ENCODE measurements at places on chromosomes 1 and 21.

DNA sequence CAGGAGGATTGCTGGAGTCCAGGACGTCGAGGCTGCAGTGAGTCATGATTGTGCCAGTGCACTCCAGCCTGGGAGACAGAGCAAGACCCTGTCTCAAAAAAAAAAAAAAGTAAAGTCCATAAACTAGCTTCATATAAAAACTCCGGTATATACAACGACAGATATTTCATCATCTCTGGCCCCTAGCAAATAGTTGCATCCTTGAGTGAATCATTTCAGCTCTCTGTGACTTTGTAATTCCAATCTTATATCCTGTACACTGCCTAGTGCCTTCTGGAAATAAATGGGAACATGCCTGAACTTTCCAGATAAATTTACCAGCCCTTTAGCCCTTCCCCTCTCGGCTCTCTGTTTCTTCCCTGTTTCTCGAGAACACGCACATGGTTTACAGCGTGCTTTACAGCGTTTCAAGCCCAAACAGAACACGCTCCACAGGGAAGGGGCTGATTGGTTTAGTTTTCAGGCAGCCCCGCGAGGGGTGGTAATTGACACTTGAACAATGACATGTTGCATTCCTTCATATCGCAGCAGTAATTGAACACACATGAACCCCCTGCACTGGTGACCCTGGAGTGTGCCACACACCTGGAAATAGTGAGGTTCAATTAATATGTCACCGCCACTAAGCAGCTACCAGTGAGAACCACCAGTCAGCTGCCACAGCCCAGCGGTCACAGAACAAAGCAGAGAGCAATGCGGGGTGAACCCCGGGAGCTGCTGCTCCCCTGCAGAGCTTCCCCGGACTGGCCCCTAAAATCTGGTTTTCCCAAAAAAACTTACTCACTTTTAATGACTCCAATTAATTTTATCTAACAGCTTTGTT lies 35.7 kb upstream of the SIM2 start:
- DNase-seq: no peak

GRCh38 chr1:29055160-29055559 lies 68.5 kb downstream of the TMEM200B start:
- DNase-seq: no peak

- no peak for DNase-seq
These were observed 493.0 kb upstream of the PLXNA2 start for GRCh38 chr1:208737161-208737560.

- no peak for DNase-seq
These were observed 594.8 kb downstream of the USP25 start for GRCh38 chr21:16324630-16325029.

- no peak for DNase-seq
These were observed 23.4 kb downstream of the GTF2B start for GRCh38 chr1:88867743-88868521.

DNA sequence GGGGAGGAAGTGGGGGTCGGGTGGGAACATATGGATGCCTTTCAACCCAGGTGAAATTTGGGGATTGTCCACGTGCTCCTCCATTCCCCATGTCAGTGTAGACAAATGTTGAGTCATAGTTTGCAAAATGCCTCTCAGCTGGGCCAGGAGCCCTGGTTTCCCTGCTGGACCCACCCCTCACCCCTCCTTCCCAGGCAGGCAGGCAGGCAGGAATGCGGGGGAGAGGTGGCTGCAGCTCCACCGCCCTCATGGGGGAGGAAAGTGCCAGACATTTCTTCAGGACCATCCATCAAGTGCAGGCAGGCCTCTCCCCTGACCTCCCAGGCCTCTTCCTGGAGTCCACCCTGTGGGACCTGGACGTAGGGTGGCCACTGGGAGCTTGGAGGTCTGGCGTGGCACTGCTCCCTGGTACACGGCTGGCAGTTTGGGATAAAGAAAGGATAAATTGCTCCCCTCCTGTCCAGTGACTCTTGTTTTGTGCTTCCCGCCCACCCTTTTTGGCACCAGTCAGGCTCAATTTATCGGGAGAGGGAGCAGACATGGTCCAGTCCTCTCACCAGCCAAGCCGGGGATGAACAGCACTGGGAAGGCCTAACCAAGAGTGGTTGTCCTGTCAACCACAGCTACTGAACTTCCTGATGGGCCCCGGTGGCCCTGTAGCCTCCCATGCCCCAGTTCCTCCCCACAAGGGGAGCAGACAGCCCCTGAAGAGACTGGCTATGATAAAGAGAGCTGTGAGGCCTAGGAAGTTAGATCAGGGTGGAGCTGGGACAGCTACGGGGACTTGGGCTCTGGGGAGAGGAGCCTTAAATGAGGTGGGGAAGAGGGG lies 18.9 kb downstream of the NPR1 start:
- DNase-seq: peak; percentile 94

DNA sequence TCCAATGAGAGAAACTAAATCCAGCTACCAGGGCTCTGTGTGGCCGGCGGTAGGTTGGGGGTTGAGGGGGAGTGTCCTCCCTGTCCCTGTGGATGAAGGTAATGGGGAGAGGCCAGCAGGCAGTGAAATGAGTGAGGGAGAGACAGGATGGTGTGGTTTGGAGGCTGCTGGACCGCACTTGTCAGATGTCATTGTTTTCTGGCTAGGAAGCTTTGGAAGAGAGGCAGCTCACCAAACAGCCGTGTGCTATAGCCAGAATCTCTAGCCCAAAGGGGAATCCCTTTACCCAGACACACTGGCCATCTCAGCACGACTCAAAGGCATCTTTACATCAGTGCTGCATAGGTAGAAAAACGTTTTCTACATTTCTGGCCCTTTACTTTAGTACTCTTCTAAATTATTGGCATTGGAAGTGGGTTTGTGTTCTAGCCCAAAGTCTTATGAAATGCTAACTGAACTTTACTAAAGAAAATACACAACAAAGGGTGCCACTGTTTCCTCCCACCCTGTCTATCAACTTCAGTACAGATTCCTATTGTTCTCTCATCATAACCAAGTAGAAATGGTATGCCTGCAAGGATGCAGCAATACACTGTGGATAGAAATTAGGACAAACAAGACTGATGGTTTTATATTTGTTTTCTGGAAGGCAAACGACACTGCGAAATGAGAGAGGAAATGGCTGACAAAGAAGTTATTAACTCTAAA lies 95.9 kb upstream of the COA6 start:
- DNase-seq: no peak

DNA sequence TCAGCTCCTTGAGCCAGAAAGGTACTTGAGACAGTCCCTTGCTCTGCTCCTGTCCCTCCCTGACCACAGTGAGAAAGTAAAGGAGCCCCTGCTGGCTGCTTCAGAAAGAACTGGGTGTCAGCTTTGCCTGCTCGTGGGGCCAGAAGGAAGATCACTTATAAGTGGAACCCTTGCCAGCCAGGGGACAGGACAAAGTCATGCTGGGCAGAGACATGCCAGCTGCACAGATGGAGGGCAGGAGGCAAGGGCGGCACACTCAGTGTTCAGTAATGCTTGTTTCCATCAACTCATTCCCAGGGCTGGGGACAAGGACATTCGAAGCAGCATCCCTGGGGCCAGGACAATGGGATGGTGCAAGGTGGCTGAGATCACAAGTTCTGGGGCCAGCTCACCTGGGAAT lies 41.8 kb downstream of the NTPCR start:
- DNase-seq: no peak

- DNase-seq: no peak
These were observed 95.3 kb upstream of the HIVEP3 start for GRCh38 chr1:42013881-42014470.

- no peak for DNase-seq
These were observed 3.7 kb upstream of the PHACTR4 start for GRCh38 chr1:28365864-28366263.

DNA sequence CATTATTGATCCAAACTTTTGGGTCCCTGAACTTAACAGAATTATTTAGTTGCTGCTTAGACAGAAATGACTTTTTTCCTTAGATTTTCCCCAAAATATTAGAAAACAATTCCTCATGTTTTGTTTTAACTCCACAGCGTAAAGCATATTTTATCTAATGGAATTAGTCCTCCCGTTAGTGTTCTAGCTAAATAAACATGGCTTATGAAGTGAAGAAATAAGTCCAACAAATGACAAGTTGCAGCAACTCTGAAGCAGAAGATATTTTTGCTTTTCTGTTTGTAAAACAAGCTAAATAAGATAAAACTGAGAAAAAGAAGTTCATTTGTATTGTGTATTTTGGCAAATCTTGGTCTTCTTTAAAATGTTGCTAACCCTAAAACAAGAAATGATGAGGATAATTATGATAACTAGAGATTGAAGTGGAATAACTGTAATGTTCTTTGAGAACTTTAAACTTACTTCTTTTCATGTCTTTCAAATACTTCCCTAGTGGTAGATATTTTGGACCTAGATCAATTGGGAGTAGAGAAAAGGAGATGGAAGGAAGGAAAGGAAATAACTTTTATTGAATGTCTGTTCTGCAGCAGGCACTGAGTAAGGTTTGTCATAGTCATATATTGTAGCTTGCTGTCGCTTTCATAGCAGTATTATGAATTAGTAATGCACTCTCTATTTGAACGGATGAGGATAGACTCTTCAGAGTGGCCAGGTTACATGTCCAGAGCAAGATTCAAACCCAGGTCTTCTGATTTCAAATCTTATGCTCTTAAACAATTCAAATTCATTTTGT lies 12.5 kb downstream of the NFIA start:
- no peak for DNase-seq

DNA sequence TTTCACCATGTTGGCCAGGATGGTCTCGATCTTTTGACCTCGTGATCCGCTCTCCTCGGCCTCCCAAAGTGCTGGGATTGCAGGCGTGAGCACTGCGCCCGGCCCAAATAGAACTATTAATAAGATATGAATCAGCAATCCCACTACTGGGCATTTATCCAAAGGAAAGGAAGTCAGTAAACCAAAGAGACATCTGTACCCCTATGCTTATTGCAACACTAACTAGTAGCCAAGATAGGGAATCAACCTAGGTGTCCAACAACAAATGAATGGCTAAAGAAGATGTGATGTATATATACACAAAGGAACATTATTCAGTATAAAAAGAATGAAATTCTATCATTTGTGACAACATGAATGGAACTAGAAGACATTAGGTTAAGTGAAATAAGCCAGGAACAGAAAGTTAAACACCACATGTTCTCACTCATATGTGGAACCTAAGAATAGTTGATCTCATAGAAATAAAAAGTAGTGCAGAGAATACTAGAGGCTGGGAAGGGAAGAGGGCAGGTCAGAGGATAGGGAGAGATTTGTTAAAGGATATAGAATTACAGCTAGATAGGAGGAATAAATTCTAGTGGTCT lies 48.8 kb downstream of the XPR1 start:
- DNase-seq: no peak

DNA sequence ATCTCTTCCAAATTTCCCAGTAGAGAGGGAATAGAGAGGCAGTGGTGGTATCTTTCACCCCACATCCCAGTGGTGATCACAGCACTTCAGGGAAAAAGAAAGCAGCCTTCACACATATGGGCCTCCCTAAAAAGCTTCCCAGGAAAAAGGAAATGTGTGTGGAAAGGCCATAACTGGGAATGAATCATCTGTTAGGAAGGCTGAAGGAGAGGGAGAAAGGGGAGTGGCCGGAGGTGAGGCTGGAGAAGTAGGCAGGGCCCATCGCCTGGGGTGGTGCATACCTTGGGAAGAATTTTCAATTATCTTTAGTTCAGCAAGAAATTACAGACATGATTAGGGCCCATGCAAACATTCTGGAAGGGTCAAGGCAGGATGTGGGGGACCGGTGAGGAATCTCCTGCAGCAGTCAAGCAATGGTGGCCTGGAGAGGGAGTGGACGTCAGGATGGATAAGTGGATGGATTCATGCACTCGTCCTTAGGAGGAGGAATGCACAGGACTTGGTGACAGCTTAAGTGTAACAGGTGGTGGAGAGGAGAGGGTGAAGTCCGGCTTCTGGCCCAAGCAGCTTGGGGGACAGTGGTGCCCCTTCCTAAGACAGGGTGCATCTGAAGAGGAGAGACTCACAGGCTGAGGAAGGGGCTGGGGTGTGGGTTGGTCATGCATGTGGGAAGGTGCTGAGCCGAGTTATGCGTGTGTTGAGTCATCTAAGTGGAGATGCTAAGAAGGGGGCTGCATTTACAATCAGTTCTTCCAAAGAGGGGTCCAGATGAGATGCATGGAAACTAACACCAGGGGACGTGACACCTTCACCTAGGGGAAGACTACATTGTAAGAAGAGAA lies 17.9 kb downstream of the HIVEP3 start:
- no peak for DNase-seq

- no peak for DNase-seq
These were observed 20.8 kb downstream of the ADAMTS5 start for GRCh38 chr21:26945916-26946675.

DNA sequence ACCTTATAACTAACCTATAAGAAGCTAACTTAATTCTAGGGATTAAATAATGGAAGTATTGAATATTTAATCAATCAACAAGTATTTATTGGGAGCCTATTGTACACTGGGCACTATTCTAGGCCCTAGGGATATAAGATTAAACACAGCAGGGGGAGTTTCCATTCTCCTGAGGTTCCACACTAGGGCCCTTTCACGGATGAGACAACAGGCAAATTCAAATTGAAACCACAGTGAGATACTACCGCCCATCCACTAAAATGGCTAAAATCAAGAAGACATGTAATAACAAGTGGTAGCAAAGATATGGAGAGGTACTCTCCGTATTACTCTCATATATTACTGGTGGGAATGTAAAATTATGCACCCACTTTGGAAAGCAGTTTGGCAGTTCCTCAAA lies 674.4 kb downstream of the KIF26B start:
- no peak for DNase-seq

DNA sequence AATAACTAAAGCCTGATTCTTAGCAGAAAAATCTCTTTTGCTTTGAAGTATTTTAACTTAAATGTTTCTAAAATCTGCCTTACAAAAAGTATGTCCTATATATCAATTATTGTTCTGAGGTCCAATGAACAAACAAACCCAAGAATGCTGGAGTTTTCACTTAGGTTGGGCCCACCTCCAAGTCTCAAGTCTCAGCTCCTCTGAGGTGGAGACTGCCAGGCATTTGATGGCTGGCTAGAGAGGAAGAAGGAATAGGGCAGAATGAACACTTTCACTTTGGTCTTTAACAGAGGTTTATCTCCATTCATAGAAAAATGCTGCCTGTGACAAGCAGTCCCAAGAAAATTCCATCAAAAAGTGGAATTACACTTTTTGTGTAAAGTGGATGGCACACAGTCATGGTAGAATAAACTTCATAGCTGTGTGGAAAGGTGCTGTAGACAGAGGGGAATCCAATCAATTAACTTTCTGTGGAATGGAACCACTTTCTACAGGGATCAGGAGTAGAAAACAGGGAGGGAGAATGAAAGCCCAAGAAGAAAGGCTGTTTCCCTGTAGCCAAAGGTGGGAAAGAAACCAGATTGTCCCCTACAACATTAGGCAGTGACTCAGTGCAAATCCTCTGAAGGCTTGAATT lies 349.4 kb upstream of the RUNX1 start:
- no peak for DNase-seq
